ENCODE measurements at places on chromosomes 11 and 22. TPM values are rescaled to one million over a fixed set of nuclear protein-coding genes. Genes with fewer than 3 reads are reported as not detected.

PKDREJ gene
- 0.60 TPM for polyA plus RNA-seq

MS4A12 gene
- polyA plus RNA-seq = not detected

OR52N1 gene
- not detected for polyA plus RNA-seq

GRAP2 gene
- polyA plus RNA-seq = 1.8 TPM

DDIAS gene
- 5.9 TPM for polyA plus RNA-seq

ARFIP2 gene
- 71.8 TPM for polyA plus RNA-seq

LRRC74B gene
- polyA plus RNA-seq = 0.25 TPM

TBX10 gene
- polyA plus RNA-seq = not detected

CCDC73 gene
- polyA plus RNA-seq = 0.06 TPM

FOLR2 gene
- 20.4 TPM for polyA plus RNA-seq

KCNK7 gene
- 0.67 TPM for polyA plus RNA-seq

DLG2 gene
- 11.1 TPM for polyA plus RNA-seq

ALX4 gene
- 0.12 TPM for polyA plus RNA-seq
